ENCODE measurements at places on chromosomes 1 and 21.
A peak's percentile ranks its signal among the peaks of the same experiment; 100 is the strongest.

- peak; percentile 33 for DNase-seq
Observed at GRCh38 chr1:162627662-162628296, 4.5 kb upstream of the DDR2 start.

DNA sequence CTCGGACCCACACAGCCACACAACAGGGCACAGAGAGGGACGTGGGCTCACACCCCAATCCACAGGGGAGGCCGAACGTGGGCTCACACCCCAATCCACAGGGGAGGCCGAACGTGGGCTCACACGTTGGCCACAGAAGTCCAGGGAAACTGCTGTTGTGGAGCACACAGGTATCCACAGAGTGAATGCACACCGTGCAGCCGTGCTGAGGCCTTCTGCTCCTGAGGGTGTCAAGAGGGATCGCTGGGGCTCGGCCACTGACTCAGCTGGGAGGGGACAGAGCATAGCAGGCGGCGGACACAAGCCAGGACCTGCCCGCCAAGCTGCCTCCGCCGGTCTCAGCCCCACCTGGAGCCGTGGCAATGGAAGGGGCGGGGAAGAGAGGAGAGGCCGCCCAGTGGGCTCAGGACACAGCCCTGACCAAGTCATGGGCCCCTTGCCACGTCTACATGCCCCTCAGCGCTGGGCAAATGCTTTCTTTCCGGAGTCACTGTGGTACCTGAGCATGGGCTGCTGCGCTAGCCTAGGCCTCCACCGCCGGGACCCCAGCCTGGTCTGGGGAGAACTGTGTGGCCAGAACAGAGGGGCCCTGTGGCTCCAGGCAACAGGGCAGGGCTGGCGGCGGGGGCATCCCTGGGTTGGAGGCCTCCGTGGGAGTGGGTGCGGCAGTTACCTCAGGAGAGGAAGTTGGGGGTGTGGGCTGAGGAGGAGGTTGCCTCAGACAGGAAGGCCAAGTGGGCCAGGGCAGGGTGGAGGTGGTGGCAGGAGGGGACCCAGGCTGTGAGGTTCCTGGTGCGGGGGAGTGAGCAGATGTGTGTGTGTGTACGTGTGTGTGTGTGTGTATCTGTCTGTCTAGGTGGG, 1.2 kb downstream of the SYTL1 start:
- DNase-seq: peak; percentile 59

- no peak for DNase-seq
Observed at GRCh38 chr1:2165646-2166045, 28.9 kb downstream of the FAAP20 start.

GRCh38 chr1:41658431-41659158, 174.1 kb upstream of the EDN2 start:
- no peak for DNase-seq

- no peak for DNase-seq
Observed at GRCh38 chr1:188937965-188938551, 1539.6 kb downstream of the BRINP3 start.

GRCh38 chr1:198258491-198258890, 101.7 kb downstream of the NEK7 start:
- no peak for DNase-seq

GRCh38 chr1:64864018-64864940, 102.1 kb downstream of the JAK1 start:
- peak; percentile 53 for DNase-seq

- DNase-seq: no peak
Observed at GRCh38 chr1:39676948-39677548, 5.1 kb upstream of the NT5C1A start.

DNA sequence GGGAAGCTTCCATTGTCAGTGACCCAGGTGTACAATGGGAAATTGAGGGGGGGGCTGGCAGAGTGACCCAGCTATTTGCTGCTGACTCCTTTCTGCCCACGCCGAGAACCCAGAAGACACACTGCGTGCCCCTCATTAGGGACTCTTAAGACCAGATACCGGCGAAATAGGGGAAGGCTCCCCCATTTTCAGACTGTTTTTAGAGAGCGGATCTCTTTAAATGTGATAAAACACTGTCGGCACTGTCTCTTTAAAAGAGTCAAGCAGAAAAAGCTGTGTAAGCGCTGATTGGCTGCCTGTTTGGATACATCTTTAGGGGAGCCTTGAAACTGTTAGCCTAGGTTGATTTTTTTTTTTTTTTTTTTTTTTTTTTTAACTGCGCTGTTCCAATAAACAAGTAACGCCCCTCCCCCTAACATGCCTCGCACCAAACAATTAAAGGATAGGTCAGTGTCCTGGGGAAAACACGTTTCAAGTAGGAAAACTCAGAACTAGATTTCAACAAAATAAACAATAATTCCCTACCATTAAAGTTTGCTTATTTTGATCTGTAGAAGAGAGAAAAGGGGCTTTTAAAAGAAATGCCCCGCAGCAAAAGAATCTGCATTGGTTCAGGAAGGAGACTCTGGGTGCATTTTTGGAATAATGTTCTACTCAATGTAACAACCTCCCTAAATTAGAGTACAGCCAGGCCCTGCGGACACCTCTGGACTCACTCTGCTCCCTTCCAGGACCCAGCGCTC, 1.4 kb upstream of the SSBP3 start:
- DNase-seq: peak; percentile 85

GRCh38 chr1:64711266-64711665, 33.6 kb upstream of the RAVER2 start:
- DNase-seq: no peak

DNA sequence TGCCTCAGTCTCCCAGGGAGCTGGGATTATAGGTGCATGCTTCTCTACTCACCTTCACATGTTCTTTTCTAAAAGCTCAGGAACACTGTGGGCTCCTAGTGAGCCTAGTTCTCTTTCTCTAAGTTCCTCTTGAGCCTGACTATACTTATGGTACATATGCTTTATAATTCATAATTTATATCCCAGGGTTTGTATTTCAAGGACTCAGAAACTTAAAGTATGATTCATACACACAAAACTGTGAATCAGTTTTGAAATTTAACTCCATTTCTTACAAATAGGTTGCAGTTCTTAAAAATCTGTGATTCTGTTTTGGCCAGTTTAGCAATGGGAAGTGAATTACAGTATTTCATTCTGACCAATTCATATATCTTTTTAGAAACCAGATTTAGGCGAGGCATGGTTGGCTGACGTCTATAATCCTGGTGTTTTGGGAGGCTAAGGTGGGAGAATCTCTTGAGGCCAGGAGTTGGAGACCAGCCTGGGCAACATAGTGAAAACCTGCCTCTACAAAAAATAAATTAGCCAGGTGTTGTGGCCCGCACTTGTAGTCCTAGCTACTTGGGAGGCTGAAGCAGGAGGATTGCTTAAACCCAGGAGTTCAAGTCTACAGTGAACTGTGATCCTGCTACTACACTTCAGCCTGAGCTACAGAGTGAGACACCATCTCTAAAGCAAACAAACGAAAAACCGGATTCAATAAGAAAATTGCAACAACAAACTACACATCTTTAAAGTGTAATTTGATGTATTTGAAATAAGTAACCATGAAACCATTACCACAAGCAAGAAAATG, 15.6 kb downstream of the RASAL2 start:
- no peak for DNase-seq

DNA sequence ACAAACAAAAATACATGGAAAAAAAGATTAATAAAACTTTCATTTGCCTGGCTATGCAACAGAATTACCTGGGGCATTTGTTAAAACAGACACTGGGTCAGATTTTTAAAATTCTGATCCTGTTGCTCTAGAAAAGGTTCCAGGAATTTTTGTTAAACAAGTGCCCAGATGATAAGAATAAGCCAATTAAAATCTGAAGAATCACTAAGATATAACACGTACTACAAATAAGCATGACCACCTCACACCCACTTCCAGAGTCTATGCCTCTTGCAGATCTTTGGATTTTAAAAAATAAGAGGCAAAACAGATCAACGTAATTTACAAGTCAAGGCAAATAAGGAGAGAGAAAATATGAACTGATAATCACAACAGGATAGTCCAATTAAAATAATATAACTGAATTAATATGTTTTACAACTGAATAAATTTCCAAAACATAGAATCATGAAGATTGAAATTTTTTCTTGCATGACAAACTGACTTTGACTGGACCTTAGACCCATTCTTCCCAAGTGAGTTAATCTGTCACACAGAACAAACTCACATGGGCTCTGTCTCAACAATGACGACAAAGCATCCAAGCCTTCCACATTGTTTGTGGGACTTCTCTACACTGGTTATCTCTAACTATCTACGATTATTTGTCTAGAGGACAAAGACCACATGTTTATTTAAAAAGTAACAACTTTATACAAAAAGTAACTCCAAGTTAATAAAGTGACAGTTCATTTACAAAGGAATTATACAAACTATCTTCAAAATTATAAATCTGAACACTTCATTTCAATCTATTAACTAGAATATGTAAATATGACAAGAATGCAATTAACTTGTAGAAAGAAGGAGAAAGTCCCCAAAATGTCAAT, 56.9 kb downstream of the COP1 start:
- DNase-seq: no peak

GRCh38 chr1:55860798-55861519, 645.8 kb upstream of the USP24 start:
- DNase-seq: no peak

Data from SHP77 (cell line).